ENCODE measurements at places on chromosomes 12 and 14. TPM values are rescaled to one million over a fixed set of nuclear protein-coding genes. Genes with fewer than 3 reads are reported as not detected.

The CRY1 gene
- total RNA-seq = 5.9 TPM

The DCN gene
- total RNA-seq = 241 TPM

The PPP1R3E gene
- total RNA-seq = 1.3 TPM

The BORCS5 gene
- 18.3 TPM for total RNA-seq

The C3AR1 gene
- total RNA-seq = 0.28 TPM

The CISTR gene
- not detected for total RNA-seq

The CLEC4A gene
- 0.28 TPM for total RNA-seq

The TAS2R9 gene
- total RNA-seq = not detected

The OR4E2 gene
- not detected for total RNA-seq

The LARP4 gene
- 41.7 TPM for total RNA-seq

The GLIPR1L1 gene
- total RNA-seq = not detected

The KRT75 gene
- not detected for total RNA-seq

The RNU4-1 gene
- under 0.01 TPM for total RNA-seq

The ASCL1 gene
- total RNA-seq = not detected

The KIF5A gene
- 0.18 TPM for total RNA-seq

The TAS2R8 gene
- not detected for total RNA-seq

The TMEM132D gene
- not detected for total RNA-seq

The PPP4R4 gene
- total RNA-seq = 0.56 TPM

The FAM90A1 gene
- total RNA-seq = not detected

The LRRIQ1 gene
- 0.28 TPM for total RNA-seq

The PLA2G1B gene
- not detected for total RNA-seq

The IQSEC3 gene
- total RNA-seq = not detected

The ACVRL1 gene
- total RNA-seq = 5.8 TPM

The LPAR5 gene
- total RNA-seq = not detected

The PTPRO gene
- total RNA-seq = 0.18 TPM

The ANKRD33 gene
- total RNA-seq = not detected

The KCNJ8 gene
- total RNA-seq = 13.9 TPM

The KCNA1 gene
- not detected for total RNA-seq

The ACOT4 gene
- 0.54 TPM for total RNA-seq
